Nucleus accumbens (tissue), 56 donors: ENCODE measurements at places on chromosomes 1 and 21.

DNA sequence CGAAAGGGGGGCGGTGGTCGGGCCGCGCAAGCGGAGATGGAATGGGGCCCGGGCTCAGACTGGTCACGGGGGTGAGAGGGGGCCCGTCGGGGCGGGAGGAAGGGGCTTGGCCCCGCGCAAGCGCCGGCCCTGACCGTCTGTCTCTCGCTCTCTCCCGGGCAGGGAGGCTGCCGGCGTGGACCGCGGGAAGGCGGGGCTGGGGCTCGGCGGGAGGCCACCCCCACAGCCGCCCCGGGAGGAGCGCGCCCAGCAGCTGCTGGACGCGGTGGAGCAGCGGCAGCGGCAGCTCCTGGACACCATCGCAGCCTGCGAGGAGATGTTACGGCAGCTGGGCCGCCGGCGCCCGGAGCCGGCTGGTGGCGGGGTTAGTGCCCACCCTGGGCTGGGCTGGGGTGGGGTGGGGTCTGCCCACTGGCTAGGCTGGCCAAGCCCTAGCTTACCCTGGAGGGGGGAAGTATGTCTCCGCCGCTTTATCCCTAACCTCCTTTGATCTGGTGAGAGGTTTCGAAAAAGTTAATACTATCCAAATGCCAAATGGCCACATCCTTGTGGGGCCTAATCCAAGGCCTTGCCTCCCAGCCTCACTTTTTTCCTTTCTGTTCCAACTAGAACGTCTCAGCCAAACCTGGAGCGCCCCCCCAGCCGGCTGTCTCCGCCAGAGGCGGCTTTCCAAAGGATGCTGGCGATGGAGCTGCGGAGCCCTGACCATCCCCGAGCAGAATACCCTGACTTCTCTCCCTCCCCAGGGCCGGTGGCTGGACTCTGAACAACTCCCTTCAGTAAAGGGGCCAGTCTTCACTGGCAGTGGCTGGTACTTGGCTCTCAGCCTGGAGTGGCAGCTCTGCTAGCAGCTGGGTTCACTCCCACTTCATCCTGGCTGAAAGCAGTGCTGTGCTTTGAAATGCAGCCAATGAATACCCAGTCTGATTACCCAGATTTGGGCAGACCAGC, 636 bp upstream of the YRDC start:
- DNase-seq, result peak; percentile 89

DNA sequence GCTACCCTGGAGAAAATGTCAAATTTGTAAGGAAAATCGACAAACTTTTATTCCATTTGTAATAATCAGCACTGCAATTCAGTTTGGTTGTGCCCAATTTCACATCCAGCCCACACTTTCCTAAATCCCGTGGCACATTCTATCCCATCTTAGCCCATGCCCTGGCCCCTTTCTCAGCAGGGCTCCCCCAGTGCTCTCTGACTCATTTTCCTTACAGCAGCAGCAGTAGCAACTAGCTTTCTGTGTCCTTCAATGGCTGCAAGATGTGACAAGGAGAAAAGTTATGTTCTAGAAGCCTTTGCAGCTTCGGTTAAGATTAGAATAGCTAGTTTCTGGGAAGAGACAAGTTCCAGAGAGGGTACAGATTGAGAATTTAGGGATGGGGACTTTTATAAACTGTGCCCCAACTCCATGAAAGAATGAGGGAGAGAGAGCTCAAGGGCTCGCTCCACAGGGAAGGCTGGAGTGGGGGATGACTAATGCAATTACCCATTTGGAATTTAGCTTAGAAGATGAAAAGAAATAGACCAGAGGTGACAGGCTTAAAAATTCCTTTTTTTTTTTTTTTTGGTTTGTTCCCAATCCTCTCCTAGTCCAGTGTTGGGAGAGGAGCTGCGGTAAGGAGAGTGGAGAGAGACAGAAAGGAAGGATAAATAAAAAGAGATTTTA, 47.0 kb upstream of the POU2F1 start:
- no peak for DNase-seq

- DNase-seq, result no peak
Measured at GRCh38 chr1:63863145-63863544, 89.3 kb downstream of the ROR1 start.

GRCh38 chr1:23152966-23153684, 15.5 kb downstream of the LUZP1 start:
- no peak for DNase-seq

DNA sequence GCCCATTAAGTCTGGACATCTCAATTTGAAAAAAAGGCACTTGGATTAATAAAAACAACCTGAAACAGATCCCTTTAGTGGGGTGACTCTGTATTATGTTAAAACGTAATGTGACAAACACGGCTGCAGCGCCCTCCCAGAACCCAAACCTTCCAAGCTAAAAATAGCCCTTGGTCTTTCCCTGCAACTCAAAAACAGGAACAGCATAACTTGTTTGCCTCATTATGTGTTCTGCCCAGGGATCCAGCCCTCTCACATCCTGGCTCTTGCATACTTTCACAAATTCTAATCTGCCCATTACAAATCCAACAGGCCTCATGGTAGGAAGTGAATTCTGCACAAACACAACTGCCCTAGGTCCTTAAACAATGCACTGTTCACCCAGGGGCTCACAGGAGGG, 94.7 kb upstream of the GADD45A start:
- no peak for DNase-seq

DNA sequence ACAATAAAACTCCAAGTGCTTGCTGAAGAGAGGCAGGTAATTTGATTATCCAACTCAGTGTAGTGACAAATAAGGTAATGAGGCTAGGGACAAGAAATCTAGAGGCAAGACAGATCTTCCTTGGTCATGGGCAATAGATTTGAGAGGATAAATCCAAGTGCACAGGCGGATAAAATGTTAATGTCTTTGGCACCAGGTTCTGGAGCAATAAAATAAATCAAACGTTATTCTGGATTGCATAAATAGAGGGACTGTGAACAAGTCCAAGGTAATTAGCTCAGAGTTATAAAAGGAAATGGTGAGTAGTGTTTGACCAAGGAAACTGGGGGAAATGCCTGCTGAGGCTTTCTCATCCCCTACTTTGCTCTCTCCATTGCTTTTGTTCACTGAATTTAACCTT, 329.3 kb upstream of the PROX1 start:
- DNase-seq, result no peak

GRCh38 chr1:19798486-19799229, 1.1 kb downstream of the TMCO4 start:
- no peak for DNase-seq

DNA sequence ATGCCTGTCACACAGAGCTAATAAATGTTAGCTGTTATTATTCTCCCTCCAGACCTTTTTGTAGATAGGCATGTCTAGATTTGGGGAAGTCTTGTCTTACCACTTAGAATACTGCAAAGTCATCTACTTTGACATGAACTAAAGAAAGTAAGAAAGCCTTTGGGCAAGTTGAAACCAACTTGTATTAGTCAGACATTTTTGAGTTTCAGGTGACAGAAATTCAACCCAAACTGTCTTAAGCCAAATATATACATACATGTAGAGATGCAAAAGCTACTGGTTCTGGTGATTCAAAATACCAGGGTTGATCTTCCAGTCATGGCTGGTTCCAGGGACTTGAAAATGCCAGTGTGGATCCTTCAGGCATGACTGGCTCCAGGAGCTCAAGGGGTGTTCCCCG, 276.8 kb upstream of the TMEM51 start:
- DNase-seq, result no peak

DNA sequence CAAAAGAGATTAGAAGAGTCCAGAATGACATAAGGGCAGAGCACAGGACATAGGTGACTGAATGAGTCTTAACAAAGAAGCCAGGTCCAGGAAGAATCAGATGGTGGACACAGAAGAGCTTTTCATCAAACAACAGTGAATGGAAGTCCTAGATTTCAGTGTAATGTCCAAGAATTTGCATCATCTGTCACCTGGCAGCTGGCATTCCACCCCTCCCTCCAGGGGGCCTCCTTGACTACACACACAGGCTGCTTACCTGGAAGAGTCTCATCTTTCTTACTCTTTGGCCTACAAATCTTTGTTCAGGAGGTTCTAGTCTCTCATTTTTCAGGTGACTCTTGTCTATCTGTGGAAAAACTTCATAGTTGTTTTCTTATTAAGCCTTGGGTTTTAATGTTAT, 36.2 kb downstream of the GORAB start:
- no peak for DNase-seq

- no peak for DNase-seq
Measured at GRCh38 chr1:232138044-232138443, 491.9 kb downstream of the SIPA1L2 start.

- DNase-seq, result no peak
Measured at GRCh38 chr1:68121536-68121935, 71.1 kb upstream of the DIRAS3 start.

DNA sequence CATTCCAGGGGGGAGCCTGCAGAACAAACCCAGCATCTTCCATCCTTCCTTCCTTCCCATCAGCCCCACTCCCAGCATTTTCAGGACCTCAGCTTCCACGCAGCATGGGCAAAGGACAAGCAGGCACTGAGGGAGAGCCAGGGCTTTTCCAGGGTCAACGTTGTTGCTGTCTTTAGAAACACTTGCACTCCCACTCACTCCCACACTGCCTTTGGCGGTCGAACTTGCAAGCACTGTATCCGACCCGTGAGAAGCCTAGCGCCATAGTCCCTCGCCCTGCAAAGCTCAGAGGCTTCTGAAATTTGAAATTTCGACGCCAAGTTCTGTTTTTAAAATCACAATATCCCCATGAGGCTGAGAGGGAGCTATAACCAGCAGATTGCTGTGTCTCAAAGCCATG, 47.4 kb downstream of the KCNAB2 start:
- no peak for DNase-seq

- no peak for DNase-seq
Measured at GRCh38 chr1:193471981-193472380, 285.6 kb upstream of the B3GALT2 start.

DNA sequence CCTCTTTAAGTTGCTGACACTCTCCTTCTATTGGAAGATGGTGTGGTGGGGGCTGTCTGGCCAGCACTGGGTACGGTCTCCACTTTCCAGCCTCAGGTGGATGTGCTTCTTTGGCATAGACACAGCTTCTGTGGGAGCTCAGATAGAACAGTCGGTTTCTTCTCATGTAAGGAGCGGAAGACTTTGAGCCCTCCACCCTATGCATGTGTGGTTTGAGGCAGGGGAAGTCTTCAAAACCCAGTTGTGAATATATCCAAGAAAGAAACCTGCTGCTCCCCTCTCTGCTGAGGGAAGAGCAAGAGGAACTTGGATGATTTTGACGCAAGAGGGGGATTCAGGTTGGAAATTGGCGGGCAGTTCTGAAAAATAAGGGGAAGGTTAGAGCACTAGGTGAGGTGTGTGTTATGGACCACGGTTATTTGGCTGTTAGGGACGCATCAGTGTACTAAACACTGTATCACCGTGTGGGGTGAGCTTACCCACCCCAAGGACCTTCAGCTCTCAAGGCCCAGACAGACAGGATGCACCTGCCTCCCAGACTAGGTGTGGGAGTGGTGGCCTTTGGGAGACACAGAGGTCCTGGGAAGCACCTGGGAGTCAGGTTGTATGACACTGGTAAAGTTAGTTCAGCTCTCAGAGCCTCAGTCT, 36.2 kb downstream of the IL6R start:
- no peak for DNase-seq

DNA sequence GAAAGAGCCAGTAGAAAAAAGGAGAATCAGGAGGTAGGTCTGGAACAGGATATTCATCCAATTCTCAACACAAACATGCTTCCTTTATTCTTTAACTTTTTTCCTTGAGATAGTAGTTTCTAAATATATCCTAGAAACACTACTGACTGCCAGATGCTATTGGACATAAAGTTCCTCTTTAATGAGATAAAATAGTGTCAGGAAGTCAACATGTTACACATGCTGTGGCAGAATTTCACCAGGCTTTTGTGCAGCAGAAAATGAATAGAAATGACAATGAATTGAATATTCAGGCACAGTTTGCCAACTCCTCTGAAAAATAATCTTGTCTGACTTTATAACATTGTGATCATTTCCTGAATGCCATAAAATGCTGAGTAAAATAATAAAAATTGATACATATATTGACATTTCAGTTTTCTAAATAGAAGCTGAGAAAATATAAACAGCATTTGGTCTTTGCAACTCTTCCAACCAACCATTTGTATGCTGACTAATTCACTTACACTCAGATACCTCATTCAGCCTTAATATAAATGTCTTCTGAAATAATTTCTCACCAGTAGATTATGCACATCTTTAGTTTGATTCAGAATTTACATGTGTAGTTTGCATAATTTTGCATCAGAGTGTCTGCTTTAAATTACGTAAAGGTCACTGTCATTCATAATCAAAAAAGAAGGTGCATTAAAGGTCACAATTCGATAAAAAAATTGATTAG, 486.1 kb upstream of the ADGRL2 start:
- DNase-seq, result no peak

DNA sequence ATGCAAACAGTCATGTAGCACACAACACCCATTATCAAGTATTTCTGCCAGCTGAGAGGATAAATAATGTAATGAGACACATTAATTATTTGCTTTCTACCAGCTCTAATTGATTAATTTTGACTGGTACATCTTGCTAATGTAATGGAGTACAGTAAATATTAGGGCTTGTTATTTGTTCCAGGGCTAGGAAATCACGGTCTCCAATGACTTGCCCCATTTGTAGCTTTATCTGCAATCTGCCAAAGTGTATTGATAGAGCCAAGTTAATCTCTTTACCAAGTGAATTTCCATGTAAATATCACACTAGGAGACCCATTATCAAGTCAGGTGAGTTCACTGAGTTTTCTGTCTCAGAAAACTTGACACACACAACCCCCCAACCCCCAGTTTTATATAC, 55.1 kb downstream of the RGS13 start:
- DNase-seq, result no peak

DNA sequence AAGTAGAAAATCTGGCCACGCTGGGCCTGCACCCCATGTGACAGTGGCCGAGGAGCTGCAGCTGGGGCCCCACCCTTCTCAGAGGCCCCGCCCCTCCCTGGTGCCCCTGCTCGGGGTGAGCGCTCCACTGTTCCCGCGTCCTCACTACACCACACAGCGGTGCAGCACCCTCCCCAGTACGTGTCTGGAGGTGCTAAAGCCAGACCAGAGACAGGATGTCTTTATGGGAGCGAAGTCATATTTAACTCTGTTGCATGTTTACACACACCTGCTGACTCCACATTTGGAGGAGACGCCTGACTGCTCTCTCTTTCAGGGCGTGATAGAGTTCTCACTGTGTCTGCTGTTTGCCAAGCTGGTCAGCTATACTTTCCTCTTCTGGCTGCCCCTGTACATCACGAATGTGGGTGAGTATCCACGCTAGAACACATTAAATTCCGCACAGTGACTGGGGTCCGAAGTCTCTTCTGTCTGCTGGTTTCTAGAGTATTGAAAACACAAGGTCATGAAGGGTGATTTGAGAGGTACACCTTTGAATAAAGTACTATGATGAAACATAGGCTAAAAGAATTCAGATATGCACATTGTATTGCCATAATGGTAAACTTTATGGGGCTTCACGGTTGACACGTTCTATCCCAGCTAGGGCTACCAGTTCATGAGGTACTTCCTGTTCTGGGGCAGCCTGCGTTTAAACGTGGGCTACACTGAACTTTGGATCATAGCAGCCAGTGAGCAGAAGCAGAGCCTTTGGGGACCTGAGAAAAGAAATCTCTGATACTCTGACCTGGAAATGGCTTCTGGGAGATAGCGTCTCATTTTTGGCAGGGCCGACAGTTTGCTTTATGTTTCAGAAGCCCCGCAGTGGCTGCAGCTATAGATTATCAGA, 48.4 kb downstream of the SLC37A1 start:
- no peak for DNase-seq
